ENCODE measurements at places on chromosomes 1 and 21. TPM values are rescaled to one million over a fixed set of nuclear protein-coding genes. Genes with fewer than 3 reads are reported as not detected.

DNA sequence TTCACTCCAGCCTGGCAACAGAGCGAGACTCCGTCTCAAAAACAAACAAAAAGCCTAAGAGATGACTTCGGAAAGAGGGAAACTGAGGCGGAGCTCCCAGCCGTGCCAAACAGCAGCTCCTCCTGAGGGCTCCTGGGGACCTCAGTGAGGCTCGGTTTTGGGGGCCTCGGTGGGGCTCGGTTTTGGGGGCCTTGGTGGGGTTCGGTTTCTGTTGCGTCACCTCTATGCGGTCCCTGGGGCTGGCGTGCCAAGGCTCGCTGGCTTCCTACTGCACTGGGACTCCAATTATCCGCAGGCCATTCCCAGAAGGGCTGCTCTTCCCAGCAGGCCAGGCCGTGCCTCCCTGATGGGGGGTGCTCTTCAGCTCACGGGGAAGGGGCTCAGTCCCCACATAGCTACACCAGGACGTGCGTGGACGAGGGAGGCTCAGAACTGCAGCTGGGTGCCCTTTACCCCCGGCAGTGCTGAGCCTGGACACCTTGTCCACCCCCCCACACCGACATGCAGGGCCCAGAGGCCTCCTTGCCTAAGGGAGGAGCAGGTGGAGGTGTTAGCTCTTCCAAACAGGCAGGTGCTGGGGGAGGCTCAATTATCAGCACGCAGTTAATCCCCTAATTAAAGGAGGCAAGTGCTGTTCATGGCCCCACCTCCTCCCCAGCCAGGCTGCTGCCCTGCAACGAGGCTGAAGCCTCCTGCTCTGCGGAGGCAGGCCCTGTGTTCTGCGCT lies 5.1 kb upstream of the C1orf159 start:
- no peak for DNase-seq

DNA sequence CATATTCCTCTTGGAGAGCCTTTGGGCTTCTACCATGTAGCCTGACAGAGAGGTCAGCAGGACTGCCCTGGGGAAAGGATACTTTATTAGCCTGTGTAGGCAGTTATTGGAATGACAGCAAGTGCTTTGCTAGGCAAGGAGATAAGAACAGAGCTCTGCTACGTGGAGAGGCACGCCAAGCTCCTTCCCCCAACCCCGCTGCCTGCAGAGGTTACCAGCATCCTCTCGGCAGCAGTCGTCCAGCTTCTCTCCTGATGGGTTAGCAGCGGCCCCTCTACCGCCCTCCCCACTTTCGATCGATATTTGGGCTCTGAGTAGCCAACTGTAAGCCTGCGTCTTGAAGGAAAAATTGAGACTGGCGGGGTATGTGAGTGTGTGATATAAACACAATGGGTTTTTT lies 122.3 kb downstream of the DHRS3 start:
- no peak for DNase-seq

DNA sequence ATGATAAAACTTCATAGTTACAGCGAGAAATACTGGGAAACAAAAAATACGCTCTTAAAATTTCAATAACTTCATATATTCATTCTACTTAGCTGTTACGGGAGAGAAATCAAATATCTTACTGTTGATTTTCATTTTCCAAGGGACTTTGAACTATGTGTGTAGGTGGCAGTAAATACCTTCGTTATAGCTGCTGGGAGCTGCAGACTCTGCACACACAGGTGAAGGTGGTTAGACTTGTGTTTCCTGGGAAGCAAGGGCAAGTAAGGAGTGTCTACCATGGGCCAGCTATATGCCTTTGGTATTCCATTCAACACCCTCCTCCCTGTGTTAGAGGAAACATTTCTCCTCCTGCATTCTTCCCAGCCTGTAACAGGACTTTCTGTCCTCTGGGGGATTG lies 51.4 kb upstream of the DIRAS3 start:
- no peak for DNase-seq

DNA sequence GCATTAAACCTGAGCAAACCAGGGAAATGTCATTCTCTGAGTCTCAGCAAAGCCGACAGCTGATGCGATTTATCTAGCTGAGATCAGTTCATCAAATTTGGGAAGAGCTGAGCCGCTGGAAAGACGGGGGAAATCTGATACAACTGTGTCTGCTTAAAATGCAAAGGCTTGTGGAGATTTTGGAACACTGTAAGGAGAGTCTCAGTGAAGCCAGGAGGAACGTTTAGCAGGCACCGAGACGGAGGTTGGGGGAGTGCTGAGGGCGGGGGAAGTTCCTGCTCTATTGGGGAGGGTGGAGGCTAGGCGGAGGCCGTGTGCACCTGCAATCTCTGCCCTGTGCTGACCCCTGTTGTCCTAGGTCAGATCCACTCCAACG lies 143.2 kb upstream of the CSF3R start:
- DNase-seq, result no peak

DNA sequence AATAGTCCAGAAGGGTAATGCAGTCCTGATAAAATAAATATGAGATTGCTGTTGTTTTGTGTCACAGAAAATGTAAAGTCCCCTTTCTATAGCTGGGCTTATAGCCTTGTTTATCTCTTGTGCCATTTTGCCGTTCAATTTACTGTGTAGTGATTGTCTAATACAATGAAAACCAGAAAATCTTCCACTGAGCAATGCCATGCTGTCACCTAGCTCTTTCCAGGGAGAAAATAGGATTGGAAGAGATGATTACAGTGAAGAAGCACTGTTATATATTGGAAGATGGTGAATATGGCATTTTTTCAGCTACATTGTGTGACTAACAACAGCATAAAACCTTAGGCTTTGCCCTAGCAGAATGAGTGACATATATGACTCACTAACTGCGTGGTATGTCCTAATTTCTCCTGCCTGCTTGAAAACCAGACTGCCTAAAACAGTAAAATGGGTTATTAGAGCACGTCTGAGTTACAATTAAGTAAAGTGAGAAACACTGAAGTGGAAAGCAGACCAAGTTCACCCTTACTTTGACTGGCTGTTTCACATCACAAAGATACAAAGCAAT lies 332.4 kb upstream of the ZP4 start:
- DNase-seq, result no peak

The THAP3 gene
- total RNA-seq, result 19.4 TPM
